ENCODE measurements at places on chromosomes 11 and 22.

DNA sequence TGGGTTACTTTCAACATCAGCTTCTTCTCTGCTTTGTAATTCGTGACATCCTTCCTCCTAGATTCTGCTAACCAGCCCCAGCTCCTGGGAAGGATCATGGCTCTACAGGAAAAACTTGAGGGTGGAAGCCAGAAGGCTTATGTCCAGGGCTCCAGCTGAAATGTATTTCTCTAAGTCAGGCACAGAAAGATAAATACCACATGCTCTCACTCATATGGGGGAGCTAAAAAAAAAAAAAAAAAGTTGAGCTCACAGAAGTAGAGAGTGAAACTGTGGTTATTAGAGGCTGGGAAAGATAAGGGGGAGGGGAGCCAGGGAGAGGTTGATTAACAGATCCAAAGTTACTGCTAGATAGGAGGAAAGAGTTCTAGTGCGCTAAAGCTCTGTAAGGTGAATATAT lies 74.9 kb downstream of the DSCAML1 start:
- no peak for DNase-seq

GRCh38 chr22:43090130-43090789 lies 1.1 kb upstream of the TTLL1 start:
- no peak for DNase-seq

- DNase-seq = no peak
Measured at GRCh38 chr22:30244066-30244465, 2.5 kb downstream of the LIF start.

DNA sequence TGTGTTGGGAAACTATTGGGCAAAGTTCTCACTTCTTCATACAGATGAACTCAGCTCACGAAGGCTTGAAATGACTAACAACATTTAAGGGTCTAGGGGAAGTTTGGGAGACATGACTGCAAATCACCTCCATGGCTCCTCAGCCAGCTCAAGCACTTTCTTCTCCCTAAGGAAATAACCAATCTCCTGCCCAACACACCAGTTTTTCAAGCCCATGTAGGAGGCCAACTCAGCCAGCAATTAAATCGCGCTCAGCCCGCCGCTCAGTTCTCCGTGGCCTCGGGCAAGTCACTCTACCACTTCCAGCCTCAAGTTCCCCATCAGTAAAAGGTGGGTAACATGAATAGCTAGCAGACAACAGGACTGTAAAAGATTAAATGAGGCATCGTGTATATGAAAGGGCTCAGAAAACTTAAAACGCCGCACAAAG lies 796 bp downstream of the POLDIP3 start:
- no peak for DNase-seq

DNA sequence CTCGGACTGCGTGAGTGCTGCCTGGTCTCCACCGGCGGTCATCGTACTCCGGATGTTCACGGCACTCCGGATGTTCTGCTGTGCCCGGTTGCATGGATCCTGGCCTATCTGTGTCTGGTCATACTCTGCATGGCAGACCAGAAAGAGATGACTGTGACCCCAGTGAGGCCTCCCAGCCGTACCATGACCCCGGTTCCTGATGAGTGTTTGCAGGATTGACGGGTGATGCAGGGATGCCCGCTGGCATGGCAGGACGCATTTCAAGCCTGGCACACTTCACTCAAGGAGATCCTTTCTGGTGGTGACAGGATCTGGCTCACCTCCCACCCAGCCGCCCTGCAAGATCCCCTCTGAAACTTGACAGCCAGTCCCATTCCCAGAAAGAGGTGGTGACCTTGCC lies 6.3 kb downstream of the GLB1L2 start:
- DNase-seq = no peak

GRCh38 chr11:71402878-71403277 lies 45.3 kb downstream of the DHCR7 start:
- DNase-seq = no peak

DNA sequence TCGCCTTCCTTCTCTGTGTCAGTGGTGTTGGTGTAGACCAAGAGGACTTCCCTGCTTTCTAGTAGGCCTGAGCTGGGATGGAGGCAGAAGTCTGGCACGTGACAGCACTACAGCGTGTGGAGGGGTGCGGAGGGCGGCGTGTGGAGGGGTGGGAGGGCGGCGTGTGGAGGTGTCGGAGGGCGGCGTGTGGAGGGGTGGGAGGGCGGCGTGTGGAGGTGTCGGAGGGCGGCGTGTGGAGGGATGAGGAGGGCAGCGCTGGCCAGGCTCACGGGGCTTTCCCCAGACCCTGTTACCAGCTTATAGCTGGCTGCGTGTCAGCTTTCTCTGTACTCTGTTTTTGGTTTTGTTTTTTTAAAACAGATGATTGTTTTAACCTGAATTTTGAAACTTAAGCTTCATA lies 45.7 kb upstream of the CTTN start:
- no peak for DNase-seq

DNA sequence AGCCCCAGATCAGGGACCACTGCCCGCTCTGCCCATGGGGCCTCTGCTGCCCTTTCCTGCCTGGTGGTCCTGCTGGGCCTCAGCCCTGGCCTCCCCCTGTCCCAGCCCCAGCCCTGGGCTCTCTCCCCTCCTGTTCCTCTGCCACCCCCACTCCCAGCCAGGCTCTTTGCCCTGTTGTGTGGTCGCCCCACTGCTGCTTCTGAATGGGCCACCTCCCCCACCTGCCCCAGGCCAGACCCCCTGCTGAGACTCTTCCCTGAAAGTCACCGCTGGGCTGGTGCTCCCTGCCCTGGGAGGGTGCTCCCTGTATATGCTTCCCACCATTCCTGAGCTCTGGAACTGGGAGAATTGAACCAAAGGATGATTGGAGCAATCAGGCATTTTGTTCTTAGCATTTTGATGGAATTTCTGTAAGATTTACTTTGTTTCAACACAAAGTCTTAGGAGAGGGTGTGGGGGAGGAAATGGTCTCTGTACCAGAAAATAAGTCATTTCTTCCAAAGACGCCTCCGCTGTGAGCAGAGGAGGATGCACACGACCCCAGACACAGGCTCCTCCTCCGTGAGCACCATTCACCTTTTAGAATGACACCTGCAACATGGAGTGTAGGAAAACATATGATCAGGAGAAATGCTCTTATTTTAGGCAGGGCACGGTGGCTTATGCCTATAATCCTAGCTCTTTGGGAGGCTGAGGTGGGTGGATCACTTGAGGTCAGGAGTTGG lies 5.2 kb downstream of the APOBEC3B start:
- no peak for DNase-seq

DNA sequence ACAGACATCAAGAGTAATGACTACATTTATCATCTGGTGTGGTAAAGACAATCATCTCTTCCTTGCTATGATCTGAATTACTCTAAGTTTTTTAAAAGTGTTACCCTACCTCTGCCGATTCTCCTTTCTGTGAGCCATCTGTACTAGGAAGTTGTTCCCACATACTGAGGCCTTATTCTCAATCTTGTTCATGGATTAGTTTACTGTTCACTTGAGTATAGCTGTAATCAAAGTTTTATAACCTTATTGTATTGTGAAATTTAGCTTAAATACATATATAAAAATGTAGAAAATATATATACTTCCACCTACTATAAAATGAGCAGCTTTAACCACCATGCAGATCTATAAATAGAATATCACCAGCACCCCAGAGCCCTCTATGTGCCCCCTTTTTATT lies 2.4 kb upstream of the OR8D2 start:
- DNase-seq = no peak

DNA sequence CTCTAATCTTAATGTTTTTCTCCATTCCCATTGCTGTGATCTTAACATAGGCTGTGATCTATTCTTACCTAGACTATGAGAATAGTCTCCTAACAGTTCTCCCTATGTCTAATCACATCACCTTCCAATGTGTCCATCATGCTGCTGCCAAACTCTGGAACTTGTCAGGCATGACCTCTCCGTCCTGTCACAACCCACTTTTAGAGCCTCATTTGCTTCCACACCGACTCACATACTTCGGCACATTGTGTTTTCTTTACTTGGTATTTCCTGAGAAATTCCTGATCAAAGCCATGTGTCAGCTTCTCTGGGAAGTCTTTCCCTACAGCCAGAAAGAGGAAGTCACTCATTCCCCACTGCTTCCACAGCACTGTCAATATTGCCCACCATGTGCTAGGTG lies 40.5 kb upstream of the BIRC3 start:
- no peak for DNase-seq

DNA sequence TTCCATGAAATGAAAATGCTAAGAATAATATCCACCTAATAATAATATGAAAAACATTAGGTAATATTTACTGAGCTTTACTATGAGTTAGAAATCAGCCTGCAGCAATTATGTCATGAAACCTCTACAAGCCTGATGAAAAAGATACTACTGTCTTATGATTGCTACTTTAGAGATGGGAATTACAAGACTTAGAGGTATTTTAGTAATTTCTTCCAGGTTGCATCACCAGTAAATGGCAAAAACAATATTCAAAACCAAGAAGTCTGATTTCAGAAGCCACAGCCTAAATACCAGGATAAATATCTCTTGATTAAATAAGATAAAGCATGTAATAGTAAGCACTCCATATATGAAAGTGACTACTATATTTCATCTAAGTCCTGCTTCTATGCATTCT lies 13.8 kb downstream of the OR5B21 start:
- no peak for DNase-seq

DNA sequence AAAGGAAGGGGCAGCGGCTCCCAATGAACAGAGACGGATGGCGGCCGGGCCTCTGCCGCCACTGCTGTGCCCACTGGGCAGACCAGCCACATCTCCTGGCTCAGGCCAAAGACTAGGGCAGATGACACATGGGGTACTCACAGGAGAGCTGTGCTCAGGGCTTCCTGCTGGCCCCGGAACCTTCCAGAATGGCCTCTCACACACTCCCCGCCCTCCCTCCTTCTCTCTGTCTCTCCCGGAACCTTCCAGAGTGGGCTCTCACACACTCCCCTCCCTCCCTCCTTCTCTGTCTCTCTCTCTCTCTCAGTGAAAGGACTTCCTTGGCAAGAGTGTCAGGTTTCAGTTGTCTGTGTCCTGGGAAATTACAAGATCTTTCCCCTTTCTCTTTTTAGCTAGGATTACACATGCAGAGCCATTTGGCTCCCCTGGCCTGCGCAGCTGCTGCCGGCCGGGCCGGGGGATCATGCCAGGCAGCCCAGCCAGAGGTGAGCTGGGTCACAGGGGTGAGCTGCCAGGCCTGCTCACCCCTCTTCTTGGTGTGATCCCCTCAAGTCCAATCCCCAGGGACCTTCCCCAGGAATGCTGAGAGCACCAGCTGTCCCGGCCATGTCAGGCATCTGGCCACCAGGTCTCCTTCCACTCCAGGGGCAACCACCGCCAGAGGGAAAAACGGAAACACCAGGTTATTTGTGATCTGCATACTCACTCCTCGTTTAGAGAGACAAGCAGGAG lies 45.3 kb upstream of the ADA2 start:
- no peak for DNase-seq

DNA sequence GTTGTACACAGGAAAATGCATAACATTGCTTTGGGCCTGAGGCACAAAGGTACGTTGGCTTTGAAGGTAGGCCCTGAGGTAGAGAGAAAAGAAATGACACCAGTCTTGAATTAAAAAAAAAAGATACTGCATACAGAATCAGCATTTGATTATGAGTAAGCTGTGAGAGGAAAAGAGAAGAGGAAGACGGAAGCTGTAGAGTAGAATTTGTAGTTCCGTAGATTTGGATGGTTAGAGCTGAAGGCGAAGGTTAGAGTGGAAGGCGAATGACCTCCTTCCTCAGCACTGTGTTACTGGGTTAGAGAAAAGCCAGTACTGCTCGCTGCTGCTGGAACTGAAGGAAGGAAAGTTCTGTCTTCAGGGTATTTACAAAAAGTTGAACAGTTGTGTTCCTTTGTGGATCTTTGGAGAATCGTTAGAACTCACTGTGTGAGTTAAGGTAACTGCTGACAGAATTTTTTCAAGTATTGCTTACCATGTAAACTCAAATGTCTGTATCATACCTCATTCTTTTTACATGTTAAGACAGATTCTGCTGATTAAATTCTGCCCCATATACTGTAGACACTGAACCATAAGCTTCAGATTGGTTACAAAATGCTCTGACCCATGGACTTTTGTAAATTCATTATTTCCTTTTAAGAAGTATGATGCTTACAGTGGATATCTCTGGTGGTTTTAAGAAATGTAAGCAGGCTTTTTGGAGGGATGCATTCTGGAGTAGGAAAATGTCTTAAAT lies 50.2 kb downstream of the MCAM start:
- DNase-seq = no peak

GRCh38 chr22:36163497-36163896 lies 2.9 kb upstream of the APOL3 start:
- no peak for DNase-seq

GRCh38 chr11:32341620-32342613 lies 93.4 kb downstream of the WT1 start:
- no peak for DNase-seq

DNA sequence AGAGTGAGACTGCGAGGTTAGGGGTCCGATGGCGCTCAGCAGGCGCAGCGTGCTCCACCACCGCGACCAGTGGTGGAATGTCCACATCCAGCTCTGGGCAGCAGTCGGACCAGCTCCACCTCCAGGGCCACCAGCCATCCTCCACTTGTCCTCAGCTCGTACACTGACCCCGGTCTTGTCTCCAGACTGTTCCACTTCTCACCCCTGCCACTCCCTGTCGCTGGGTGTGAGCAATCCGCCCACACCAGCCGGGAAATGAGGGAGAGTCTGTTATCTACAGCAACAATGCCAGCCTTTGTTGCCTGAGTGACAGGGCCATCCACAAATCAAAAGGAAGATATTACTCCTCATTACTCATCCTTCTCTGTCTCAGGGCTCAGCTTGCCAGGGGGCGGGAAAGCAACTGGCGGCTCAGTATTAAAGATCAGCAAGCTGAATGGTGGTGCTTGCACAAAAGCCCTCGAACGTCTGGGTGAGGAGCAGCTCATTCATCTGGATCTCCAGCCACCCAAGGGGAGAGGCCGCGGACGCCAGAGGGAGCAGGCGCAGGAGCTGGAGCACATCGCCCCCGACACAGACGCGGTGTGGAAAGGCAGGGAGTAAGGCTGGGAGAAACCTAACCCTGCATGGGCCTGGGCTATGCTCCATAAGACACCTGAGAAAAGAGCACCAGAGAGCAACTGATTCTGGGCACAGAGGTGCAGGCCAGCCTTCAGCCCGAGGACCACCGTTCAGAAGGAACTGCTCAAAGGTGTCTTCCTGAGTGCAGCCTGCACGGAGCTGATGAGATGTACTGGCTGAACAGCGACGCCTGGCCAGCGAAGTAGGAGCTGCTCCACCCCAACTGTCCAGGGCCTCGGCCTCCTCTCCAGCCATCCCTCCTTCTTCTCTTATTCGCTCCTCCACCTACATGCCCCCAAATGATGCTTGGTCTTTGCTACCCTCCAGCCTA lies 21.9 kb downstream of the IGSF9B start:
- DNase-seq = no peak

- DNase-seq = no peak
Measured at GRCh38 chr22:35455529-35455928, 55.6 kb downstream of the MCM5 start.

GRCh38 chr11:58968251-58968711 lies 29.0 kb downstream of the GLYATL1 start:
- no peak for DNase-seq
